Right lobe of liver (tissue), 6 donors: ENCODE measurements at places on chromosomes 2 and 18.

- no peaks in the 10 kb centered on the region for H3K36me3 ChIP-seq
- H3K27ac ChIP-seq, result peak overlapping the region; percentile 100
- peak overlapping the region; percentile 91 for H3K4me3 ChIP-seq
- no peaks in the 10 kb centered on the region for H3K27me3 ChIP-seq
- peak; percentile 84 for DNase-seq
These were observed 919 bp upstream of the PCBP1 start for GRCh38 chr2:70086278-70086837.

- H3K4me3 ChIP-seq, result no peak overlapping the region
- H3K36me3 ChIP-seq, result no peaks in the 10 kb centered on the region
- no peak for DNase-seq
- H3K4me1 ChIP-seq, result no peaks in the 10 kb centered on the region
- no peaks in the 10 kb centered on the region for H3K27me3 ChIP-seq
These were observed 777.5 kb upstream of the ID2 start for GRCh38 chr2:7904319-7904718.

DNA sequence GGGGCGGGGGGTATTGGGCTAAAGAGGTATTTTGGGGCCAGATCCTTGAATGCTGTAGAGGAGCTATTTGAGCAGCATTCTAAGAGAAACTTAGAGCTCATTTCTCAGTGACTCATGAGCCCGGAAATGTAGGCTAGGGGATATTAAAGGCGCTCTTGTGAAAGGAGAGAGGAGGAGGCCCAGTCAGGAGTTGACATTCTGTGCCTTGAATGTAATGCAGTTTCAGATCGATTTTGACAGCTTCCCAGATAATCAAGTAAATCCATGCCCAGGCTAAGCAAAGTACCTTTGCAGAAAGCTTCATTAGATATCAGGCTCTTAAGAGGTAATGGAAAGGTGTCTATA is 1.5 kb downstream of the CAB39 start:
- H3K4me3 ChIP-seq, result peak overlapping the region; percentile 93
- H3K27ac ChIP-seq, result peak overlapping the region; percentile 91
- DNase-seq, result no peak
- H3K4me1 ChIP-seq, result peaks cover 13% of the 10 kb centered on the region

- H3K36me3 ChIP-seq, result no peaks in the 10 kb centered on the region
- DNase-seq, result no peak
- H3K4me3 ChIP-seq, result no peak overlapping the region
These were observed 297.2 kb upstream of the FIGN start for GRCh38 chr2:164032995-164033394.
